ENCODE measurements at places on chromosomes 12 and 14.

GRCh38 chr12:30047516-30048254, 263.9 kb upstream of the TMTC1 start:
- no peak for DNase-seq

DNA sequence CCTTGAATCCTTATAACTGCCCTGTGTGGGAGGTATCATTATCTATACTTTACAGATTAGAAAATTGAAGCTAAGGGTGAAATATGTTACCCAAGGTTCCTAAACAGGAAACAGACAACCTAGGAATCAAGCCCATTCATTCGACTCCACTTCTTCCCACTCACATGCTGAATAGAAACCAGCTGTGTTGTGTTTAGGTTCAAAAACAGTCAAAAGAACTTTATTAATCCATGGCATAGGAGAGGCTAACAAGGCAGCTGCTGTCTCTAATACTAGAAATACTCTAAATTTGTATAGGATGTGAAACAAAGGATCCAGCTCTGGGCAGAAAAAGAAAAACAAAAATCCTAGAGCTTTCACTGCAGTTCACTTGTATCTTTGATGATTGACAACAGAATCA, 9.9 kb downstream of the AMDHD1 start:
- DNase-seq: no peak

- no peak for DNase-seq
Measured at GRCh38 chr12:119461636-119462214, 127.2 kb downstream of the CCDC60 start.

GRCh38 chr14:81324011-81324410, 76.1 kb downstream of the STON2 start:
- DNase-seq: no peak

DNA sequence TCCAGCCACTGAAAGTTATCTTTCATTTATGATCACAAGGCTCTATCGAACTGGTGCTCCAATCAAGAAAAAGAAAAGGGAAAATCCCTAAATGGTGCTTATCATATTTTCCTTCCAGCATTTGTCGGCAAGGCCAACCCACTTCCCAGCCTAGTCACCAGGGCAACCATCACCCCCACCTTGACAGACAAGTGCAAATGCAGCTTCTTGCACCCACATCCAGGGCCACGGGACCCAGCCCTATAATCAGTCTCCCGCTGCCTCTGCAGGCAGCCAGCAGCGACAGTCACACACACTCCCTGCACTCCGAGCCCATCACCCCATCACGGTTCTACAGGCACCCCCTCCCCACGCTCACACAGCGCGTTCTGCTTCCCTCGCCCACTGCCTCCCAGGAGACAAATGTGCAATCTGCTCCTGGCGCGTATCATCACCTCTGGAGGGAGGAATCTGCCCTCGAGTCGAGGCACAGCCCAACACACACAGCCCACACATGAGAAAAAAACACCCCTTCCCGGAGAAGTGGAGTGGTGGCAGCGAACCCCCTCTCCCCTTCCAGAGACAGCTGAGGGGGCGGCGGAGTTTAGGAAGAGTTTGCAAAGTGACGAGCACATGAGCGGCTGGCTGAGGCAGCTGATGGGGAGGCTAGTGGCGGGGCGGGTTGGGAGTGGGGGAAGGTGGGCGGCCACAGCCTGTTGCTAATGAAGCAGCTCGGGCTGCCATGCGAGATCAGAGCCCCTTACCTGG, 9.3 kb upstream of the PPP4R4 start:
- no peak for DNase-seq

- no peak for DNase-seq
Measured at GRCh38 chr12:71555191-71555590, 108.5 kb downstream of the ZFC3H1 start.

DNA sequence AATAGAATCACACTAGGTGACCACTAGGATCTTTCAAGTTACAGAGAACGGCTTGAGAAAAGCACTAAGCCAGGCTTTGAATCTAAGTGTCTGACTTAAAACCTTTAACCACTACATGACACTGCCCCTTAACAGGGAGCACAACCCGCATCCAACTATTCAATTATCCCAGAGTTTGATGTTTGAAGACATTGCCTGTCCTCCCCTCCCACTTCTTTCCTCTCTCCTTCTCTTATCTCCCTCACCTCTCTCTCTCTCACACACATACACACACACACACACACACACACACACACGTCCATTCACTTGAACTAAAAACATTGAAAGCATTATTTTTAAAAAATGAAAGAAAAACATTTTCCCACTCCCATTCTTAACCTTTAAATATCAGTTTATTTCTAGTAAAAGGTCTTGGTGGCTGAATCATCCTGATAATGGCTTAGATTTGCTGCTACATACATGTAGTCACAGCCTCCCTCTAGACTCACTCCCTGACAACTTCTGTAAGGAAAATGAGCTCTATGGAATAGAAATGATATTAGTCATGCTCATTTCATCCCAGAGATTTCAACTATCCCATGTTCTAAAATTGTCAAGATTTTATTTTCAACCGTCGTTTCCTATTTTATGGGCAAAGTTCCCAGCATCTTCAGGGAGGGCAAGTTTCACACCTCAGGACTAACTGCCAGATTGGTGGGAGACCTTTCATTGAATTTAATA, 53.5 kb upstream of the RAP1B start:
- no peak for DNase-seq

DNA sequence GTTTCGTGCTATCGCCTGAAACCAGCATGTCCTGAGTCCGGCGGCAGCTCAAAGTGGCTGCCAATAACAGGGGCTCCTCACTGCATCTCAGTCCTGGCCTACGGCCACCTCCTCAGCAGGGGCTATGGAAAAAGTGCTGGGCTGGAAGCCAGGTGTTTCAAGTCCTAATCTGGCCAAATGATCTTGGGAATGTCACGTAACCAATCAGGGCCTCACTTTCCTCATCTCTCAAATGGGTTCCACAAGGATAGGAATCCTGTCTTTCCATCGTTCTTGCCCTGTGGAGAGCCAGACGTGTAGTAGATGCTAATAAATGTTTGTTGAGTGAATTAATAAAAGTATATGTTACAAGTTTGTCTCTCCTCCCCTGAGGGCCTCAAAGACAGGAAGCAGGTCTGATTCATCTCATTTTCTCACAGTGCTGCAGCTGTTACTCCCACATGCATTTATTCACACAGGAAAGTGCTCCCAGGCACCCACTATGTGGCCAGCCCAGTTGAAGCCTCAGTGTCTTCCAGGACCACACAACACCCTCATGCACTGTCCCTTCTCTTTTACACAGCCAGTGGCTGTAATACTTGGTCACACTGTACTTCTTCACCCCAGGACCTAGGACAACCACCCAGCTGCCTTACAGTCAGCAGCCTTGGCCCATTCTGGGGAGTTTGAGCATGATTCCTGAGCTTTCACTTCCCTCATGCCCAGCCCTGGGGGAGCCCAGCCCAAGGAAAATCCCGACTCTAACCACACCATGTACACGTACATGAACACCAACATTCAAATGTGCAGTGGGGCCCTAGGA, 5.0 kb downstream of the CMKLR1 start:
- no peak for DNase-seq

- DNase-seq: no peak
Measured at GRCh38 chr12:20624718-20625117, 70.4 kb upstream of the SLCO1C1 start.

DNA sequence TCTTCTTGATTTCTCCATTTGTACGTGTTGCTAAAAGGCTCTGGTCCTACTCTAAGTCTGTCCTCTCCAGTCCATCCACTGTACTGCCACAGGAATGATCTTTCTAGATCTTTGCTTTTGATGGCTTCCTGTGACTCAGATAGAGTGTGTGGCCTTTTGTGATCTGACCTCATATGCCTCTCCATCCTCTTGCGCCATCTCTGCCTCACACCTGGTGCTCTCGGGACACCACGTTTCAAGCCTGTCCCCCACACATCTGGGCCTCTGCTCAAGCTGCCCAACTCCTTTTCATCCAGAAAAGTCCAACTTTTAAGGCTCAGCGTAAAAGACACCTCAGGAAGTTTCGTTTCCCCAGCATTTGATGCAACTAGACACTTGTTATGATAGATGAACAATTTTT, 39.0 kb downstream of the DCAF4 start:
- DNase-seq: no peak

DNA sequence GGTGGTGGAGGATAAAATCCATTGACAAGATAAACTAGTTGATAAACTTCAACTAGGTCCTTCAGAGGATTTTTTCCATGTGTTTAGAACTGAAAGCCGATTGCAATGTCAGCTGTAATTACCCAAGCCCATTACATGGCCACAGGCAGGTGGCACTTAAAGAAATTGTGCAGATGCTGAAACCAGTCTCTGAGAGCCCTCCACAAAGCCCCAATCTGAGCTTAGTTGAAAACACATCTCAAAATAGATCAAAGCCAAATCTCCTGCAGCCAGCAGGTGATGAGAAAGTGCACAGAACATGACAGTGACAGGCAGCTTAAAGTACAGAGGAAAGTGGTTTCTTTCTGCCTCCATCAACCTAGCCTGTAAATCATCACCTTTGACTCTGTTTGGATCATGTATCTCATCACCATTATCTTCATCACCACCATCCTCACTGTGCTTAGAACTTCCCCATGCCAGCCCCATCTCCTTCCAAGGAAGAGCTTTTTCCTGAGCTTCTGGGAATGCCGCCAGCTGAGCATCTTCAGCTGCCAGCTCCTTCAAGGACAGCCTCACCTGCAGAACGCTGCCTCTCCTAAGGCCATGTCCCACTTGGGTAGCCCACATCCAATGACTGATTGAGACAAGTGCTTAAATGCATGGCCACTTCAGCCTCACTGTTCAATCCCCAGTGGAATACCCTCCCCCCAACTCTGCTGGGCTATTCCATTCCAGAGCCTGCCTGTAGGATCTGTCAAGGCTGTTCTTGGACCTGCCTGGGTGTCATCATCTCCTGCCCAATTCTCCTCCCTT, 219.5 kb upstream of the TMEM132C start:
- no peak for DNase-seq

GRCh38 chr14:75437201-75438143, 9.7 kb downstream of the JDP2 start:
- no peak for DNase-seq

- no peak for DNase-seq
Measured at GRCh38 chr12:66140731-66141130, 10.2 kb upstream of the LLPH start.

DNA sequence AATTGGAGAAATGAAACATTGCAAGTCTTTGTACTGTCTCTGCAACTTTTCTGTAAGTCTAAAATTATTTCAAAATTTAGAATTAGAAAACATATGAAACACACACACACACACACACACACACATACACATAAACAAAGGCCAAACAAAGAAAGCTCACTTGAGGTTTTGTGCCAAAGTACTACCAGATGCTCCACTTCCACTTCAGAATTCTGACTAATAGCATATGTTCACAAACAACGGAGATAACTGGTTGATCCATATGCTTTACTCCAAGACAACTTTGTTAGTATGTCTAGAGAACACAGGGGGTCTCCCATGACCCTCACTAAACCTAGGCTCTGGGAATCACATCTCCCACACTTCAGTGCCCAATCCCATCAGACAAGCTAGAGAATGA, 133.8 kb upstream of the CLEC14A start:
- DNase-seq: no peak

GRCh38 chr14:54686219-54686870, 119.4 kb downstream of the SAMD4A start:
- DNase-seq: no peak
